ENCODE measurements at places on chromosomes 3 and 15. TPM values are rescaled to one million over a fixed set of nuclear protein-coding genes. Genes with fewer than 3 reads are reported as not detected.

- DNase-seq: no peak
Observed at GRCh38 chr3:54917174-54917573, 10.7 kb downstream of the LRTM1 start.

DNA sequence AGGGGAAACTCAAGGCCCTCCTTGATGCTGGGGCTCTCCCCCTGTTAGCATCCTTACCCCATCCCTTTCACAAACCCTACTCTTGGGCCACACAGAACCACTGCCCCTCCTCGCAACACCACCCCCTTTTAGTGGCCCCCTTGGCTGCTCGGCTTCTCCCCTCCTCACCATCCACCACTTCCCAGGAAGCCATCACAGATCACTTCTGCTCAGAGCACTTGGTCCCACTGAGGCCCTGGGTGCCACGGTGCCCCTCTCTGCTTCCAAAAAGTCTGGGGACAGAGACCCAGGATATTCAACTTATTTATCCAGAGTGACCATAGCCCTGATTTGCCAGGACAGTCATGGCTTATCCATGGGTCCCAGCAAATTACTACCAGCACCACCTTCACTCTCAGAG is 2.4 kb downstream of the RHCG start:
- no peak for DNase-seq

- peak; percentile 82 for DNase-seq
Observed at GRCh38 chr15:81296673-81297072, 27.3 kb downstream of the STARD5 start.

GRCh38 chr15:26771168-26771567 is 1.7 kb downstream of the GABRB3 start:
- no peak for DNase-seq

DNA sequence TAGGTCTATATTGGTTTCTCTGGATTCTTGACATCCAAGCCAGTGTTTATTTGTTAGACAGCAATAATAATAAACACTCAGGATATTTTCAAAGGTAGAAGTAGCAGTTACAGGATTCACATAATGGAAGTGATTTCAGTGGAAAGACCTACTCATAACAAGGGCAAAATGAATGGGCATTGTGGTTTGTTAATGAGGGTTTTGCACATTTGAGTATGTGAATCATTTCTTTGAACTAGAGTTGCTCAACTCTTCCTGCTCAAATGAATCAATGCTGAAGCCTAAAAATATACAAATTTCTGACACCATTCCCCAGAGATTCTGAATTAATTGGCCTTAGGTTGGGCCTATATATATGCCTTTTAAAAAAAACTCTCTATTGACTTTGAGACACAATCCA is 4.1 kb upstream of the COL6A5 start:
- DNase-seq: no peak

DNA sequence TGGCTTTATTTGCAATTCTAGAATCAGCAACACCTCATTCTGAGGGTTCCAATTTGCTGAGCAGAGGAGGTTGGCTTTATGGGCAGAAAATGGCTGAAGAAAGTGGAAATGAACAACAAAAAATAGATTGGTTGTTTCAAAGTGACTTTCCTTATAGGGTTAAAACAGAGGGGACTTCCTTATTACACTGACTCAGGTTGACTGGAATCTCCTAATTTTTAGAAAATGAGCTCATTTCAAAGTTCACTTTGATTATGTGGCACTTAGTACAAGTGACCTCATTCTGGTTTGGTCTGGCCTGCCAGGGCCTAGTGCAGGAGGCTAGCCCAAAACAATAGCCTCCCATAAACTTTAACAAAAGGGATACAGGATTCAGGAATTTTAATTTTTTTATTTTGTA is 41.4 kb downstream of the NFKBIZ start:
- DNase-seq: no peak

DNA sequence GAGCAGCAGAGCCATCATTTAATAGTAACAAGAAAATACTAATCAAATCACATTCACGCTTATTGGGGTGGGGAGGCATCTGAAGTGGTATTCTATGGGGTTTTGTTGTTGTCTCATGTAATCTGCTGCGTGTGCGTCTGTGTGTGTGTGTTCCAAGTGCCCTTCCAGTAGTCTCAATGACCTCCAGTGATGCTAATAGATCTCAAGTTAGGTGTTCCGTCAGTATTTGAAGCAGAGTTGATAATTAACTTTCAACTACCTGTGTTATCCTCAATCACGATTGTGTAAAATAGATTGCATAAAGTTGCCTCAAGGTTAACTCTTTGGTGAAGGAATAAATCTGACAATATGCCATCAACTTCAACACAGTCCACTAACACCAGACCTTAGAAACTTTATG is 375.0 kb downstream of the MECOM start:
- DNase-seq: no peak

DNA sequence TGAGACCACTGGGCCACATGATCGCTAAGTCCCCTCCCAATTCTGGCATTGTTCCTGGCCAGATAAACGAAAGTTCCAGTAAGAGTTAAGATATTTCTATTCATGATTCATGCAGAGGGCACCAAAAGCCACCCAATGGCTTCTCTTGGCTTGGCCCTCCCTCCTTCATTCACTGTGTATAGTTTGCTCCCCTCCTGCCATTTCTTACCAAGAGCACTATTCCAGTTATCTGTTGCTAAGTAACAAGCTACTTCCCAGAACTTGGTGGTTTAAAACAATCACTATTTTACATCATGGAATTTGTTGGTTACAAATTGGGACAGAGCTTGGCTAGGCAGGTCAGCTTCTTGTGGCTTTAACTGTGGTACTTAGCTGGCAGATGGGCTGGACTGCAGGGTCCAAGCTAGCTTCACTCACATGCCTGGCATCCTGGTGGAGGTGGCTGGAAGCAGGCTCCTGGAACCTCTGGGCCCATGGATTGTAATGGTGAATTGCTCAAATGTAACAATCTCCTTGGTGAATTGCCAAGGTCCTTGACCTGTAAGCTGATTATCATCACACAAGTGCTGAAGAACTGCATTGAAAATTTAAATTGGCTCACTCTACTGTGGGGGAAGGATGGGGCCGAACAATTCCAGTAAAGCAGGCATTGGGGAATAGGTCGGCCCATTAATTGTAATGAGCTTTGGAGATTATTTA is 16.6 kb downstream of the EAF1 start:
- DNase-seq: no peak

The PIAS1 gene
- 73.1 TPM for total RNA-seq

Measured in lower lobe of right lung (tissue), 2 donors.